ENCODE measurements at places on chromosomes 3 and 15. TPM values are rescaled to one million over a fixed set of nuclear protein-coding genes. Genes with fewer than 3 reads are reported as not detected.

SEMA6D gene
- 12.1 TPM for total RNA-seq

RRP9 gene
- total RNA-seq: 22.8 TPM

GOLGA6A gene
- total RNA-seq: 0.21 TPM

- no peak for DNase-seq
Measured at GRCh38 chr3:135807879-135808278, 157.6 kb upstream of the PPP2R3A start.

MINDY2 gene
- 15.1 TPM for total RNA-seq

DNA sequence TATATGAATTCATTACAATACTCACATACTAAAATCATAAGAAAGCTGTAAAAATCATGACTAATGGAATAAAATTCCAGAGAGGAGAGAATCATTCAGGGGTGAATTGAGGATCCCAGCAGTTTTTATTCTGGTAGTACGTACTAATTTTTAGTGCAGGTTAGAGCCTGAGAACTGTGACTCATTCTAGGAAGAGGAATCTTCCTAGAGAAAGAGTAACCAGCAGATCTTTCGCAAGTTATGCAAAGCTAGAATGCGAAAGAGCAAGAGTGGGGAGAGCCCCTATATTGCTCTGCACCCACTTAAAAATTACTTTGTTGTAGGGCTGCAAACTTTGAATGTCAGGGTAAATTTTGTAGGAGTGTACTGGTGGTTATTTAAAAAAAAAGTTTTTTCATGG lies 303.6 kb upstream of the ARPP21 start:
- DNase-seq: no peak

DNA sequence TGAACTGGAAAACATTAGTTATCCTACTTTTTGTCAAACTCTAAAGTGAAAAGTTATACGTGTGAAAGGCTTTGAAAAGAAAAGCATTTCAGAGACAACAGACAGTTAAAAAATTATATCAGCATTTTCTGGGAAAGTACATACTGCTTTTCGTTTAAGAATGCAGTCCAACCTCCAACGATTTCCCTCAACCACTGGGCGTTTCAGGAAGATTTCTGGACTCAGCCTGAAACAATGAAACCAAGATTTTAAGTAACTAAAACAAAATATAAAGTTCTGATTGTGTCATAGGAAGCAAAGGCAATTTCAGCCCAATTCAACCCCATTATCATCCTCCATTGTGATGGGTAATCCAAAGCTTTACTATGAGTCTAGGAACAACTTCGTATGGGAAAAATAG lies 110.7 kb downstream of the PLD1 start:
- no peak for DNase-seq

RPUSD3 gene
- total RNA-seq: 35.9 TPM

DNA sequence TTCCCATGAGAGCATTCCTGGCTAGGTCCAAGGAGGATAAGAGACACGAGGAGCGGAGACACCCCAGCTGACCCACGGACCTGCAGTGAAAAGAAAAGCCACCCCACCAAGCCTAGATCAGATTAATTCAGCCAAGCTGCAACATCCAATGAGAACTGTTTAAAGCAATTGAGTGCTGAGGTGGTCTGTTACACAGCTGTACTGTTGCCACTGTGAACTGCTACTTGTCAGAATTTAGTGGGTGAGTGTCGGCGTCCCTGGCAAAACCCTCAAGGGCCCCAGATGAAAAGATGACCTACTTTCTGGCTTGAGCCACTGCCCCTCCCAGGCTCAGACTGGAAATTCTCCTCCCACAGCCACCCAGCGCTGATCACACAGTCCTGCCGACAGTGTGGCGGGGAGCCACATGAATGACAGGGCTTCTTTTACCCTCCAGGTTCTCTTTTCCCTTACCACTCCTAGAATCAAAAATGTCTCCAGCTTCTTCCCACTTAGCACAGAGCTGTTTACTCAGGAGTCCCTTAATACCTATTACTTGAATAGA lies 26.4 kb upstream of the KBTBD12 start:
- DNase-seq: no peak

DNA sequence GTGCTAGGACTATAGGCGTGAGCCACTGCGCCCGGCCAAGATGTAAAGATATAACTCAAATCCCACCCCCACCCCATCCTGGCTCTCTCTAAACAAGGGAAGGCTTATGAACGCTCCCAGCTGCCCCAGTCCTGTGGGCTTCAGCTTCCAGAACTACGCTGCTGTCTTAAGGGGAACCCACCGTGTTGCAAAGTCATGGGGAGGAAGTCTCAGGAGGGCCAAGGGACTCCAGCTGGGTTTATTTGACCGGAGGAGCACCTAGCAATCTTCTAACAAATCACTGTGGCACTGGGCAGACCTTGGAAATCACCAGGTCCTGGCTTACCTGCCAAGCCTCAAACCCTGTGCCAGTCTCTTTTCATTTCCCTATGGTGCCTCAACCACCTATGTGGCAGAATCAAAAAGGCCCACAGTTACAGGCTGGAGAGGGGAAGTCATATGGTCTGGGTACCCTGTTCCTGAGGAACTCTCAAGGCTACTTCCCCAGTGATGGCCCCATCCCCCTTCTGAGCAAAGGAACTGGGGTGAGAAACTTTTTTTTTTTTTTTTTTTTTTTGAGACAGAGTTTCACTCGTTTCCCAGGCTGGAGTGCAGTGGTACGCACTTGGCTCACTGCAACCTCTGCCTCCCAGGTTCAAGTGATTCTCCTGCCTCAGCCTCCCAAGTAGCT lies 83.4 kb downstream of the RBPMS2 start:
- no peak for DNase-seq

DNA sequence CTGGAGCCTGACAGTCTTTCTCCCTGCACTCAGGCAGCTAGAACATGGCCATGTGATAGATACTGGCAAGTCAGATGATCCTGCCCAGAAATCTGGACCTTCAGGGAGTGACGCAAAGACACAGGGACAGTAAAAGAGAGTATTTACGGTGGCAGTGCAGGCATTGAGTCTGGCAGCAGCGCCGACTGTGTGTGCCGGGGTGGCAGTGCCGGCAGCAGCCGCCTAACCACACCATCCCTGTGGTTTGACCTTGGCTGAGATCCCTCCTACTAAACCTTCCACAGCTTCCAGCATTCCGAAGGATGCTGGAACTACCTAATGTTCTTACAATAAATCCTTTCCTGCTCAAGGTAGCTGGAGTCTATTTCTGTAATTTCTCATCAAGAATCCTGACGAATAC lies 4.6 kb upstream of the TSPAN3 start:
- no peak for DNase-seq

IL20RB gene
- not detected for total RNA-seq

GABRR3 gene
- not detected for total RNA-seq

SUSD5 gene
- 25.5 TPM for total RNA-seq

ILDR1 gene
- not detected for total RNA-seq

LHFPL4 gene
- total RNA-seq: not detected

P2RY13 gene
- total RNA-seq: not detected

PIERCE2 gene
- 3.0 TPM for total RNA-seq

GRCh38 chr3:29693863-29694262 lies 413.0 kb downstream of the RBMS3 start:
- no peak for DNase-seq

- DNase-seq: no peak
Measured at GRCh38 chr3:190269101-190269500, 53.1 kb downstream of the CLDN1 start.

GRCh38 chr3:197730200-197730599 lies 6.5 kb downstream of the RUBCN start:
- no peak for DNase-seq

- DNase-seq: no peak
Measured at GRCh38 chr3:20099060-20099459, 58.8 kb downstream of the KAT2B start.

GRCh38 chr3:183477801-183478456 lies 49.5 kb upstream of the MCF2L2 start:
- DNase-seq: peak; percentile 68

DNA sequence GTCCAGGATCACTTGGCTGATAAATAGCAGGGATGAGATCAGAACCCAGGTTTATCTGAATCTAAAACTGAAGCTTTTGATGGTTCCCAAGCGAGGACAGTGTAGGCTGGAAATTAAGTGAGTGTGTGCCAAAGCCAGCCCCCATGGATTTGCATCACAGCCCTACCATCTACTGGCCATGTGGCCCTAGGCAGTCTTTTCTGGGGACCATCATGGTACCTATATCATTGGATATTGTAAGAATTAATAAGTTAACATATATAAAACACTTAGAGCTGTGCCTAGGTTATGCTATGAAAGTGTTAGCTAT lies 32.8 kb upstream of the SSR3 start:
- no peak for DNase-seq

SLC27A2 gene
- not detected for total RNA-seq

DNA sequence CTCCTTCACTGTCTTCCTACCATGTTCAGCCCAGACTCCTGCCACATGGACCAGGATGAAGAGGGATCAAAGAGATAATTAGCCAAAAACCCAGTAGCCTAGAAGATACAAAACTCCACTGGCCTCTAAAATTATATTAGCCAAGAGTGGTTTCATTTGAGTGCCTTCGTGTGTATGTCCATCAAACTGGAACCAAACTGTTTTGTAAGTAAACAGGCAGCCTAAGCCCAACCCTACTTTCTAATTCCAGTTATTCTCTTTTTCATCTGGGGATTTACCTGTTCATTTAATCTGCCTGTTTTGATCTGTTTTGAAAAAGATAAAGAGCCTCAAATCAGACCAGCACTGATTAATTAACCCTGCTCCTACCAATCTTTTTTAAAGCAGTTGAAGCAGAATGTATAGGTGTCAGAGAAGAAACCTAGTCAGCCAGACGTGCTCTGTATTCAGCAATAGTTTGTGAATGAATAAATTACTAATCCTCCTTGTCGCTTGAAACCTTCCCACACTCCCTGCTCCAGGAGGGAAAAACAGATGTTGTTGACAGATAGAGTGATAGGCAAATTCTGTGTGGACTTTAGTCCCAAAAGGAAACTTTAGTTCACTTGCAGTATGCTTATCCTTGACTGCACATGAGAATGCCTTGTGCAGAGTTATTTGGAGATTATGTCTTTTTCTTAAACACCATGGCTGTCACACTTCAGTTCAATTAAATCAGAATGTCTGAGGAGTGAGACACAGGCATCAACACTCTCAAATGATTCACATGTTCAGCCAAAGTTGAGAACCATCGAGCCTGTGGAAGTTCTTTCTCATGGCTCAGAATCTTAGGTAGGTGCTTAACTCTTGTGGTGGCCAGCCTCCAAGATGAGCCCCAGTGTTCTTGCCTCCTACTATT lies 55.5 kb upstream of the ZBED2 start:
- no peak for DNase-seq

DNA sequence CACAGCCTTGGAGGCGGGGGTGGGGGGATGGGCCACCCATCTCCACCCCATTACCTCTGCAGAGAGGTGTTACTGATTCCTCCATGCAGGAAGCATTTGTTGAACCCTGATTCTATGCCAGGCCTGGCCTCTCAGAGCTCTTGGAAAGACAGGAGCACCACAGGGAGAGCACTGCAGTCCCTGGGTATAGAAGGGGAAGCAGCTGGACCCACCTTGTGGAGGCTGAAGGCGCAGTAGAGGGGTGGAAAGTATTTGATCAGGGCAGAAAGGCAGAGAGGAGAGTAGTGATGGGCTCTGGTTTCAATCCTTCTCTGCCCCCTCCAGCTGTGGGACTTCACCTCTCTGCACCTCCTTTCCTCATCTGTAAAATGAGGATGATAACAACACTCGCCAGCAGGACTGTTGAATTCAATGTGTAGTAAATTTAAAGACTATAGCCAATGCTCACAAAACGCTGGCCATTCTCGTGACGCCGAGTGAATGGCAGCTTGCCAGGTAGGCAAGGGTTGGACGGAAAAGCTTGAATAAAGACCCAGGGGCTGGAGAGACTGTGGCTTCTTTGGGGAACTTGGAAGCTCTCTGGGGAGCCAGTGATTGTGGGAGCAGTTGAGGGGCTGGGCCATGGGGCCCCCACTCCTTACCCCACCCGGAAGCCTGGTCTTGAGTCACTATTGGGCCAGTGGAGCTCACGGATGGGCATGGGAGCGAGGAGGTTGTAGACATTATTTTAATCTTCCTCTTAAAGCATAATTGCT lies 8.0 kb upstream of the CCDC33 start:
- DNase-seq: no peak

GRCh38 chr15:41977757-41978383 lies 5.5 kb upstream of the EHD4 start:
- no peak for DNase-seq

GUCA1C gene
- total RNA-seq: not detected

DNA sequence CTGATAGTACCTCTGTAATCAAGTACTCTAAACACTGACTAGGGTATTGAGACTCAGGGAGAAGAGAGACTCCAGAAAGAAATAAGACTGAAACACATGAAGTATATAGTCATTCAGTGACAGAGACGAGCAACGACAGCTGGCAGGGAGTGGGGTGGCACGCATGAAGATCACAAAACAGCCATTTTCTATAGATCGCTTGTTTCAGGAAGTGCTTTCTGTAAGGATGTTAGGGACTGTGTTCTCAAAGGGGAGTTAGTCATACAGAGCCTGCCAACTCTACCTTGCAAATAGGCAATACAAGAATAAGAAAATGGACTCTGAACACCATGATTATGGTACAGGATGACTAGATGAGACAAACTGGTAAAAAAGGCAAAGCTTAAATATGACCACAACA lies 139.5 kb downstream of the TBL1XR1 start:
- no peak for DNase-seq

PLCB2 gene
- total RNA-seq: 0.40 TPM
